ENCODE measurements at places on chromosomes 1 and 21.

DNA sequence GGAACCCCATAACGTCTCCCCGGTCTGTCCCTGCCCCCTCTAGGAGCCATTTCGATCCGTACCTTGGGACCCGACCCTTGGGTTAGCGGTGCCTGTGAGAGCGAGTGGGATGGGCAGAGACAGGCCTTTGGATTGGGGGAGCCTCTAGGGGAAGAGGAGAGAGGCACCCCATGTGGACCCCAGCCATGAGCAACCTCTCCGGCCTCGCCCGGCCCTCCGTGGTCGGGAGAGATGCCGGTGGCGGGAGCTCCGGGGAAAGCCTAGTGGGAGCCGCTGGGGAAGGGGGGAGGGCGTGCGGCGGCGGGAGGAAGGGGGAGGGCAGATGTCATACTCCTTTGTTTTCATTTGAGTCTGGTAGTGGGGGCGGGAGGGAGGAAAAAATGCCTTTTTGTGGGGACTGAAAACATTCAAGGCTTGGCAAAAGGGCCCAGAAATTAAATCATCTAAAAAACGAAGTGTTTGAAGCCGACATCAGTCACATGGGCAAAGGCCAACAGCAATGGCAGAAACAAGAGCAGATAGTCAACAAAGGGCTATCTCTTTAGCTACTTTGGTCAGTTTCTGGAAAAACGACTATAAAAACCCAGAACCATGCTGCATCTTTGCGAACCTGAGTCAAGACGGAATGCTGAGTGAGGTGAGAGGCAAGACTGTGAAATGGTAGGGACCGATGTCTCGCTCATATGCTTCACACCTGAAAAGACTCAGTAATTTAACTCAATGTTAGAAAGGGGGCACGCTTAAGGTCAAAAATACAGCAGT, 758 bp downstream of the PTBP2 start:
- DNase-seq, result peak; percentile 30

DNA sequence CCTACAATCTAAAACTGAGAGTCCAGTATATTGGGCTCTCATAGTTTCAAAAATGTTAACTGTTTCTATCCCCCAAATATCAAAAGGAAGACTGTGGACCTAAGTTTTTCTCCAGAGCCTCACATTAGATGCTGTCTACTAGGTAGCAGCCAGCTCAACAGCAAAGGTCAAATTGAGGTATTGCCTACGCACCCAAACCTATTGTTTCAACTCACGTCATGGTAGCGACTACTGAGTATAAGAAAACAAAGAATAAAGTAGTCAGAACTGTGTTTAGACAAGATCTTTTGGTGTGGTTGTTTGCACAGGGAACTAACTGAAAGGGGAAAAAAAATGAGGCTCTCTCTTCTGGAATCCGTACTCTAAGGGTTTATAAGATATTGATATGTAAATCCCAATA, 173.2 kb downstream of the LBR start:
- DNase-seq, result no peak

- no peak for DNase-seq
These were observed 1.1 kb downstream of the INKA2 start for GRCh38 chr1:111738133-111738435.

DNA sequence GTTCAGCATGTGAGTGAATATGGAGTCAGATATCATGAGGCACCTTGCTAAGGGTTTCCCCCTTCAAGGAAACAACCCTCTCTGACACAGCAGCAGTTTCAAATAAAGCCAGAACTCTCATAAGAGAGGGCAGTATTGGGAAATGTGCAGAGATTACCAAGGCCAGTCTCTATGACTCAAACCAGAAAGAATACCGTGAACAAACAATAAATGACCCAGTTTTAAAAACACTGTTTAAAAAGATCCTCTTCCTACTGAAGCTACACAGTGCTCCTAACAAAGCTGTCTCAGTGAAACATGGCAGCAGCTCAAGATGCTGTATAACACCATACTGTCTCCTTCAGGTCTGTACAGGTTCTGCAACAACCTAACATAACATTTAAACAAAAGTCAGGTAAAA, 102.6 kb downstream of the KIAA0319L start:
- peak; percentile 78 for DNase-seq

- no peak for DNase-seq
These were observed 59.9 kb downstream of the JAK1 start for GRCh38 chr1:64906447-64906846.

DNA sequence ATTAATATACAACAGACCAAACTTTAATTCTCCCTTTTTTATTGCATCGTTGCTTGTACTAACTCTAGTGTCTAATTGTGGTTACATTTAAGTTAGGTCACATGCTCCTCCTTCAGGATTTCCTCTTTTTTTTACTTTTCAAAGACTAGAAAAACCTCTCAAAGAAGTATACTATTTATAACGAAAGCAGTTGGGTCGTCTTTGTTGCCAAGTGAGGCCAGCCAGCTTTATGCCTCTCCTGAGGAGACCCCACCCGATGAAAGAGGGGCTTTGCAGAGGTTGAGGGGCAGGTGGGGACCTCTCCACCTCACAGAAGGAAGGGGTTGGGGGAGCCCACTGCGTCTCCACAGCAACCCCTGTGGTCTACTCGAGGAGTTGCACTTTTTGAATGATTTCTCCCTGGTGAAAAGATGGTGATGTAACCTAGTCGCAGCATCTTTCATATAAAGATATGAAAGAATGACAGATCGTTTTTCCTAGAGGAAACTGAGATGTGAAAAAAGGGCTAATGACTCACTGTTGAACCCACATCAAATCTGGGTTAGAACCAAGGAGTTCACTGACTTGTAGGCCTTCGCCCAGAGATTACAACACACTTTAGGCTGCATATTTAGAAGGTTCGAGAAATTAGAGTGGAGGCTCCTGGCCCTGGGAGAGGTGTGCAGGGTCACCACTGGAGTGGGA, 6.4 kb downstream of the TGFB2 start:
- DNase-seq, result peak; percentile 58

- peak; percentile 88 for DNase-seq
These were observed 74.1 kb upstream of the IRF2BP2 start for GRCh38 chr1:234683861-234684632.

GRCh38 chr1:246078888-246079252, 428.2 kb downstream of the SMYD3 start:
- DNase-seq, result no peak

DNA sequence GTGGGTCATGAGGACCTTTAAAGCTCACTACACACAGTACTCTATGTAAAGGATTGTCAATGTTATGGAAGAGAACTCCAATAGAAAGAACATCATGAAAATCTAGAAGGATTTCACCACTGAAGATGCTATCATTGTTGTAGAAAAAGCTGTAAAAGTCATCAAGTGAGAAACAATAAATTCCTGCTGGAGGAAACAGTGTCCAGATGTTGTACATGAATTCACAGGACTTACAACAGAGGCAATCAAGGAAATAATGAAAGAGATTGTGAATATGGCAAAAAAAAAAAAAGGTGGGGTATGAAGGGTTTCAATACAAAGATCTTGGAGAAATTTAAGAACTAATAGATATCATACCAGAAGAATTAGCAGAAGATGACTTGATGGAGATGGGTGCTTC, 355.1 kb upstream of the ZRANB2 start:
- DNase-seq, result no peak

DNA sequence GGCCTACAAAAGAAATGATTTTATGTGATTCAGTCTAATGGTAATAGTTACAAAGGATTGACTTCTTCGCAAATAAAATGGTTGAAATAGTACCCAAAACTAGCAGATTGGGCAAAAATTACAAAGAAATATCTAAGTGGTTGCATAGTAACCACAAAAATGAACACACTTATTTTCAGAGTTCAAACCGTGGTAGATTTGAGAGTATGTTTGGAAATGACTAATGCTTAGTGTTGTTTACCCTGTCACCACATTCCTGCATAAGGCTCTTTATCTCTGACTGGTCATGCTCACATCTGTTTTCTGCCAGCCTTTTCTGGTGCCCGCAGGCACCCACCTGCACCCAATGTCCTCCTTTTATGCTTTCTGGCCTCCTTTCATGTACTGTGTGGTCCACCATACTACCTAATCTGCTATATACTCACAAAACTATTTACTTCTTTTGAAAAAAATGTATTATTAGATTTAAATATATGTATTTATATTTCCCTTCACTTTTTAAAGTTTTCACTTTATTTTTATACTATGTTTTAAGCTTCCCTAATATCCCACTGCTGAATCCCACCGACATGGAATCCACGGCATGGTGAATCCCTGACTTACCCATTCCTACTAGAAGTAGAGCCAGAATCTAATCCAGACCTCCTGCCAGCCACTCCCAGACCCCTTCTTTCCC, 30.3 kb downstream of the PTPRC start:
- DNase-seq, result peak; percentile 54

GRCh38 chr1:1082239-1082775, 8.2 kb upstream of the RNF223 start:
- DNase-seq, result no peak

DNA sequence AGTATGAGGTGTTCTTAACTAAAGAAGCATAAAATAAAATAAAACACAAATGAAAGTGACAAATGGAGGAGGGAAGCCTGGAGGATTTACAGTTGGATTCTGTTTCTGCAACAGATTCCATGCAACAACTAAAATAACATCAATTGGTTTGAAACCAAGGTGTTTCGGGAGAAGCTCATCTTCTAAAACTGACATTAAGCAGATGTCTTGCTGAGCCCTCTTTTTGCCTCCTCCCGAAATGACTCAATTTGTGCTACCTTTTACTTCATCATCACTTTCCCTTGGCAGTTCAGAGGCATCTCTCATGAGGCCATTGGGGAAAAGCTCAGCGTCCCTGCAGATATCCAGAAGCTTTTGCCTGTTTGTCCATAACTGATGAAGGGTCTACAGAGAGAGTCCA, 121.6 kb upstream of the ADAR start:
- no peak for DNase-seq

DNA sequence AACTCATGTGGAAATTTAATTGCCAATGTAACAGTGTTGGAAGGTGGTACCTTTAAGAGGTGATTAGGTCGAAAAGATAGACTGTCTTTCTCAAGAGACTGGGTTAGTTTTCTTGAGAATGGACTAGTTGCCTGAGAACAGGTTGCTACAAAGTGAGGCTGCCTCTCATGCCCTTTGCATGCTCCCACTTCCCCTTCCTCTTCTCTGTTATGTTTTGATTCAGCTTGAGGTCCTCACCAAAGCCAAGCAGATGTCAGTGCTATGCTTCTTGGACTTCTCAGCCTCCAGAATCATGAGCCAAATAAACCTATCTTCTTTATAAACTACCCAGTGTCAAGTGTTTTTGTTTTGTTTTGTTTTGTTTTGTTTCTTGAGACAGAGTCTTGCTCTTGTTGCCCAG, 187.0 kb upstream of the RUNX1 start:
- peak; percentile 52 for DNase-seq

GRCh38 chr1:154614247-154614646, 6.3 kb upstream of the ADAR start:
- no peak for DNase-seq

- DNase-seq, result no peak
These were observed 120.3 kb upstream of the ATP1A1 start for GRCh38 chr1:116252785-116253184.

GRCh38 chr1:213443415-213443814, 392.4 kb downstream of the RPS6KC1 start:
- DNase-seq, result no peak

DNA sequence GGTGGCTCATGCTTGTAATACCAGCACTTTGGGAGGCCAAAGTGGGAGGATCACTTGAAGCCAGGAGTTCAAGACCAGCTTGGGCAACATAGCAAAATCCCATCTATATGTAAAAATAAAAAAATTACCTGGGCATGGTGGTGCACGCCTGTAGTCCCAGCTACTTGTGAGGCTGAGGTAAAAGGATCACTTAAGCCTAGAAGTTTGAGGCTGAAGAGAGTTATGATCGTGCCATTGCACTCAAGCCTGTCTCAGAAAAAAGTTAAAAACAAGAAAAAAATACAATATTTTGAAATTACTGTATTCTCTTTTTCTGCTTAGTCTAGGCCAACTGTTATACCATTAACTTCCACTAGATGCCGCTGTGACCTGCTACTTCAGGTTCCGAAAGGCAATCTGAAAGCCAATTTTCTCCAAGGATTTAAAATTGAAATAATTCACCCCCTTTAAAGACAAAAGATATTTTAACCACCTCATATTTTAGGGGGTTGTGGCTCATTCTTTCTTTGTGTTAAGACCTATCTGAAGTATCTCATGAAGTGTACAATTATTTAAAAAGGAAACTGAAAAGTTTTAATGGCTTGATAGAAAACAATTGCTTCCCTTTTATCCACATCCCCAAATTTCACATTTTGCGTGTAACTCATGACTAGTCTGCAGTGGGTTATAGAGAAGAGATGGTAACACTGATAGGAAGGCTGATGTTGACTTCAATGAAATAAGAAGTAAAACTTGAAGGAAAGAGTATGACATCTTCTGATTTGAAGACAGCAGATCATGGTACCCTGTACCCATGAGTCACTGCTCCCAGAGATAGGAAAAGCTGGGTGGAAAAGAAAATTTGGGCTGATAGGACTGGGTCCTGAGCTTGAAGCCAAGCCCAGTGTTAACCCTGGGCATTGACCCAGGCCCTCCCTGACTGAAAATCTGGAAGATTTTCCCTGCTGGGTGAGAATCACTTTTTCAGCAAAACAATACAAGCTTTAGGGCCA, 24.4 kb upstream of the CLDN14 start:
- peak; percentile 74 for DNase-seq

DNA sequence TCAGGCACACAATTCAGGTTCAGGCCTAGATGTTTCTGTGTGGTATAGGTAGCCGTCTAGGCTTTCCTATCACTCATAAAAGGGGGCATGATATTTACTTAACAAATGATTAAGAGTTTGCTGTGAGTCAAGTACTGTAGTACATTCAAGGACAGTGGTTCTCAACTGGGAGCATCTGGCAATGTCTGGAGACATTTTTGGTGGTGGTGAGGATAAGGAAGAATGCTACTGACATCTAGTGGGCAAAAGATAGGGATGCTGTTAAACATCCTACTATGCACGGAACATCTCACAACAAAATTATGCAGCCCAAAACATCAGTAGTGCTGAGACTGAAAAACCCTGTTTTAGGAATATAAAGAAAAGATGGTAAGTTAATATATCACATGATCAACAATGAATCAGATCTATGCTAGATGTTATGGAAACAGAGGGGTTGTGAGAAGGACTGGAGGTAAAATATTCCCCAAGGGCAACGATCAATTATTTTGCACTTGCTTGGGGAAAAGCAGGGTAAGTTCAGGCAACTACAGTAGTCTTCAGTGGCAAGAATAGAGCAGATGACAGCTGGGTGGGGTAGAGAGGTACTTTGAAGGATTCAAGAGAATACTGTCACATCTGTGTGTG, 4.9 kb downstream of the DNTTIP2 start:
- peak; percentile 14 for DNase-seq

- no peak for DNase-seq
These were observed 31.6 kb downstream of the DOP1B start for GRCh38 chr21:36188081-36188681.

GRCh38 chr21:37800456-37801061, 115.7 kb downstream of the KCNJ6 start:
- DNase-seq, result no peak

- no peak for DNase-seq
These were observed 48.9 kb downstream of the PHC2 start for GRCh38 chr1:33381977-33382376.

- DNase-seq, result no peak
These were observed 14.3 kb downstream of the EDEM3 start for GRCh38 chr1:184740344-184740743.

GRCh38 chr1:154860156-154860870, 9.8 kb downstream of the KCNN3 start:
- peak; percentile 38 for DNase-seq

Measured in suppressor macrophage treated with lipopolysaccharide for 4 hours (primary cell).